ENCODE measurements at places on chromosomes 5 and 9. TPM values are rescaled to one million over a fixed set of nuclear protein-coding genes. Genes with fewer than 3 reads are reported as not detected.
A peak's percentile ranks its signal among the peaks of the same experiment; 100 is the strongest.

- DNase-seq: no peak
Measured at GRCh38 chr5:180332051-180332517, 21.1 kb downstream of the GFPT2 start.

DNA sequence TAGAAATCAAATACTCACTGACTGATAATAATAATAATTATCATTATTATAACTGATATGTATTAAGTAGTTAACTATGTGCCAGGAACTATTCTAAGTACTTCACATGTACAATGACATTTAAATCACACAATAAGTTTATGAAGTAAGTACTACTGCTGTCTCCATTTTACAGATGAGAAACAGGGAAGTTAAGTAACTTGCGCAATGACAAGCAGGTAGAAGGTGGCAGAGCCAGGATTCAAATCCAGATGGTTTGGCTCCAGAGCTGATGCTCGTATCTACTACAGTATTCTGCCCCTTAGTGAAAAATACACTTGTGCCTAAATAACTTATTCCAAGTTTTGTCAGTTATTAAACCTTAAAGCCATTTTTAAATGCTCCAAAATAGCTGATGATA lies 217.3 kb downstream of the FBXL17 start:
- no peak for DNase-seq

GRCh38 chr5:146101646-146102045 lies 3.7 kb downstream of the PLAC8L1 start:
- DNase-seq: no peak

DNA sequence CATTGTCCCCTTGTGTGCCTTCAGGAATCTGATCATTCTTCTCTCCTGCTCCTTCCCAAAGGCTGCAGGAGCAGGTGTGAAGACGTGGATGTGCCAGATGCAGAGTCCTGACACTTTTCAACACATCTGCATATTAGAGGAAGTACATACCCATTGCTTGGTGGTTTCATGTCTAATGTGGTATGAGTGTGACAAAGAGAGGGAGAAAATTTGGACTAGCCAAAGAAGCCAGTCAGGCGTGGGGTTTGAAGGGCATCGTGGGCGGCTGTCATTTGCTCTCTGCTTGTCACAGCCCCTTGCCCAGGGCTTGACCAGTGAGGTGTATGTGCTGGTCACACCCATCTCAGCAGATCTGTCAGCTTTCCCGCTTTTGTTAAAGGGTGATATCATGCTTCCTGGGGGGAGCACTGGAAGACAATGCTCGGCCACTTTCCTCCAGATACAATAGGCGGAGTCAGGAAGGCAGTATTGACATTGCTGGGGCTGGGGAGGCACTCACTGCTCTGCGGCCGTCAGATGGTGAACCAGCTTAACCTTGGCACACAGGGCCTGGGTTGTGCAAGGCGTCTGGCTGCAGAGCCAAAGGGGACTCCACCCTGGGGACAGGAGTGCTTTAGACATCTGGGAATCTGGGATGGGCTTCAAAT lies 8.6 kb downstream of the TEK start:
- peak; percentile 78 for DNase-seq

LCN2 gene
- total RNA-seq: 0.32 TPM

DNA sequence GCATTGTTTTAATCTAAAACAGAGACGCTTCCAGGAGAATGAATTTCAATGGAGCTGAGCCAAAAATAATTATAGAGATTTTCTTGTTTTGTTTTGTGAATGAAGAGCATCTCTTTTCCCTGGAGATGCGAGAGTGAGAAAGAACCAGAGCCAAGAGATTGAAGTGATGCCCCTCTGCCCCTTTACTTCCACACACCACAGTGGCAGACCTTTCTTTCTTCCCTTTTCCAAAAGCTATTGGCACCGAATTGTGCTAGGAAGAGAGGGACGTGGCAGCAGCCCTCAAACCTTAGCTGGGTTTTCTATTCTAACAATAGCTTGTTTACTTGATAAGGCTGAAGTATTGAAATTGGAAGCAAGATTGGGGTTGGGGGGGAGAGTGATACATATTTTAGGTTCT lies 133.0 kb upstream of the TMEM161B start:
- DNase-seq: no peak

GRCh38 chr5:19179571-19179970 lies 808.4 kb downstream of the CDH18 start:
- no peak for DNase-seq

All from left ventricle myocardium superior (tissue), 1 donor.